ENCODE measurements at places on chromosomes 11 and 22.

GRCh38 chr11:11251394-11251970 is 101.6 kb downstream of the CSNK2A3 start:
- DNase-seq: no peak

- DNase-seq: no peak
Observed at GRCh38 chr11:44597358-44598012, 32.0 kb downstream of the CD82 start.

DNA sequence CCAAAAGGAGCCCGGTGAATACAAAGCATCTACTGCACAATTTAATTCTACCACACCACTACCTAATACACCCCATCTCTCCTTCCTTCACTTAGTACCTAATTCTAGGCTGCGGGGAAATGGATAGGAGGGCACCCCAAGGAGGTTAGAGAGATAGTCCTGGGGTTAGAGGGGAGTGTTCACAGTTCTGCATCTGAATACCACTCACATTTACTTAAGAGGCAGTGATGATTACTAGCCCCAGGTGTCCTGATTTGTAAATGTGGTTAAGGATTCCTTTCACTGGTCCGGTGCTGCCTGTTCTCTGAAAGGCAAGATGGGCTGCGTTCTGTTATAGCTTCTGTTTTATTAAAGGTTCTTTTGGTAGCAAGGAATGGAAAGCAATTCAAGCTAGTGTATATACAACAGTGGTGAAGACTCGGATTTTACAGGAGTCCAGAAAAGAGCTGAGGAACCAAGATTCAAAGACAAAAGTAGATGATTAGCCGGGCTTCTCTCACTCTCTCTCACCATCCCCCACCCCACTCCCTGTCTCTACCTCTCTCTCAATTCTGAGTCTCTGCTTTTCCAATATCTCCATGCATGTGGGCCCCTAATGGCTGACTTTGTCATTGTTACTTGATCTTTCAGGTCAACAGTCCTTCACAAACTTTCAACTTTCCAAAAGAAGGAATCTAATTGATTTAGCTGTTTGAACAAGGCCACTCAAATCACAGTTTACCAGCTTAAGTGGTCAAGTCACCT is 8.7 kb upstream of the KCNA4 start:
- DNase-seq: no peak

DNA sequence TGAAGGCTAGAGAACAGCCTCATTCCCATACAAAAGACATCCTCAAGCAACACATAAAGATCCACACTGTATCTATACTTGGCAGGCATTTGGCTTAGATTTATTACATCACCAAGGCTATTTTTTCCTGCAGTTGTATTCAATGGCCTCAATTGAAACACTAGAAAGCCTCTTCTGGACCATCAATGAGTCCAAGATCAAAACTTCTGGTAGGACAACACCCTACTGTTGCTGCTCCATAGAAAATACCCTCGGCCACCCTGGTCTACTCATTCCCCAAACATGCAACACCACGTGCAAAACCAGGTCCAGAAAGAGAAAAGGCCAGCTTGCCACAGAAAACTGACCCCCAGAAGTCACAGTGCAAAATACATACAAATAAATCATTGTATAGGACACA is 56.9 kb upstream of the CADM1 start:
- no peak for DNase-seq

GRCh38 chr11:72573072-72573854 is 101.0 kb downstream of the PDE2A start:
- no peak for DNase-seq

GRCh38 chr22:32185821-32186220 is 19.1 kb downstream of the RFPL2 start:
- no peak for DNase-seq

GRCh38 chr11:67311556-67312082 is 8.3 kb downstream of the SSH3 start:
- no peak for DNase-seq

DNA sequence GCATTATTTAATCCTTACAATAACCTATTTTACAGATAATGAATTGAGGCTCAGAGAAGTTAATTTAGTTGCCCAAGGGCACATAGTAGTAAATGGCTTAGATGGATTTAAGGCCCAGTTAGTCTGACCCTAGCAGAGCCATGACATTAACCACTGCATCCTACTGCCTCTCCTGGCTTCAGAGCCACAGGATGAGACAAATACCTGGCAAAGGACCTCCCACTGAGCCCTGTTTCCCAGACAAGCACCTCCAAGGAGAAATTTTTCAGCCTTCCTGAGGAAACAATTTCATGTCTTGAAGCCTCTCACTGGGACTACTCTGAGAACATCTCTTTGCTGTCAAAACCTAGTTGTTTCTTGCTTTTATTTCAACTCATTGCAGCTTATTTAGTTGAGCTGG is 28.4 kb downstream of the IZUMO1R start:
- no peak for DNase-seq

DNA sequence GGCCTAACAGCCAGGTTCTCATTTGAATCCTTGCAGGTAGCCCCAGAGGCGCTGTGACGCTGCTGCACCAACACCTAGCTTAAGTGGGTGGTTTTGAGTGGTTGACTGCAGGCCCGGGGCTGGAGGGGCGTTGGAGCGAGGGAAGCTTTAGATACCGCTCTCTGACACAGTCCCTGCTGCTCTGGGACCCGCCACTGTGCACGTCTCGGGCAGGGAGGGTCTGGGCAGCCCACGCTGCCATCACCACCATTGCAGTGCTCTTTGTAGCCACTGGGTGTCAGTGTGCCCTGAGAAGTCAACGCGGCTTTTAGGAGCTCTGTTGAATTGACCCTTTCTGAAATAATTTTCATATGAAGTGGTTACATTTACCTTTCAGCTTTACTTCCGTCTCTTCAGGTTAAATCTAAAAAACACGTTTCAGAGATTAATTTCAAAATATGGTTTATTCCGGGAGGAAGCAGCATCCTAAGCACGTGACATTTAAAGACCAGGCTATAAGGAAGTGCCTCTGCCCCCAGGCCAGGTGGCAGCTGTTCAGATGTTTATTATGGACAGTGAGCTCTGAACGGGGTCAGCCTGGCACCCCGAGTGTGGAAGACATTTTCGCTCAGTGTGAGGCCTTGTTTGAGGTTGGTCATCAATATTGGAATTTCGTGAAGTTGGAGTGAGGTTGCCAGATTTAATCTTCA is 30.9 kb upstream of the PARVB start:
- DNase-seq: no peak

DNA sequence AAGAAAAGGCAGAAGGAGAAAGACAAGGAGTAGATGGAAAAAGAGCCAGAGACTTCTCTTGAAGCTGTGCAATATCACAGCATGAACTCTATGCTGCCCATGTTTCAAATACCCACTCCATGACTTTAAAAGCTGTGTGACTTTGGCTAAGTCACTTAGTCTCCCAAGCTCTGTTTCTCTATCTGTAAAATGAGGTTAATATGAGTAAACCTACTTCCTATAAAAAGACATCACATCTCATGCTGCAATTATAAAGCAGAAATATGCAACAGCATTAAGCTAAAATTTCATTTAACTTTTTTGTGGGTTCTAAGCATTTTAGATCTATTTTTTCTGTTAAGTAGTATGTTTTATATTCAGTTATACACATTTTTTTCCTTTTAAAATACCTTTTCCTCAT is 11.6 kb downstream of the DGCR2 start:
- no peak for DNase-seq

DNA sequence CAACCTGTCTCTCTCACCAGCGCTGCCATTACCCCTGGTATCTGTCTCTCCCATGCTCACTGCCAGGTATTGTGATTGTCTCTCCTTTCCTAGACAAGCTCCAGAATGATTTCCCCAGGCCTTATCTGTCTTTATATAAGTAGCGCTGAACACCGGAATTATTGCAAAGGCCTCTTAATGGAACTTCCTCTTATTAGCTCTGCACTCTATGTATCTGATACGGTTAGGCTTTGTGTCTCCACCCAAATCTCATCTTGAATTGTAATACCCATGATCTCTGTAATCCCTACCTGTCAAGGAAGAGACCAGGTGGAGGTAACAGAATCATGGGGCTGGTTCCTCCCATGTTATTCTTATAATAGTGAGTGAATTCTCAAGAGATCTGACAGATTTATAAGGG is 39.3 kb downstream of the DDI1 start:
- DNase-seq: no peak

DNA sequence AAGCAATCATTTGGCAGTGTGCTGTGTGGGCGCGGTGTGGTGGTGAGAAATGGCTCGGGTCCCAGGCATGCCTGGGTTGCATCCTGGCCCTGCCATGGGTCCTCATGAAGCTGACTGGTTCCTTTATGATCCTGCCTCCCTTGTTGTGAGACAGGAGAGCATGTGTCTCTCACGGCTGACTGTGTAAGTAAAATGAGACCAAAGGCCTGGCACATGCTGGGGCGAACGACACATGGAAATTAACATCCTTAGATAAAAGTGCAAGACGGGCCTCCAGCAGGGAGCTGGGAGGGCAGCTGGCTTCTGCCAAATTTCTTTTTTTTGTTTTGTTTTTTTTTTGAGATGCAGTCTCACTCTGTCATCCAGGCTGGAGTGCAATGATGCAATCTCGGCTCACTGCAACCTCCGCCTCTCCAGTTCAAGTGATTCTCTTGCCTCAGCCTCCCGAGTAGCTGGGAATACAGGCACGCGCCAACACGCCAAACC is 9.4 kb upstream of the FBLN1 start:
- DNase-seq: no peak

DNA sequence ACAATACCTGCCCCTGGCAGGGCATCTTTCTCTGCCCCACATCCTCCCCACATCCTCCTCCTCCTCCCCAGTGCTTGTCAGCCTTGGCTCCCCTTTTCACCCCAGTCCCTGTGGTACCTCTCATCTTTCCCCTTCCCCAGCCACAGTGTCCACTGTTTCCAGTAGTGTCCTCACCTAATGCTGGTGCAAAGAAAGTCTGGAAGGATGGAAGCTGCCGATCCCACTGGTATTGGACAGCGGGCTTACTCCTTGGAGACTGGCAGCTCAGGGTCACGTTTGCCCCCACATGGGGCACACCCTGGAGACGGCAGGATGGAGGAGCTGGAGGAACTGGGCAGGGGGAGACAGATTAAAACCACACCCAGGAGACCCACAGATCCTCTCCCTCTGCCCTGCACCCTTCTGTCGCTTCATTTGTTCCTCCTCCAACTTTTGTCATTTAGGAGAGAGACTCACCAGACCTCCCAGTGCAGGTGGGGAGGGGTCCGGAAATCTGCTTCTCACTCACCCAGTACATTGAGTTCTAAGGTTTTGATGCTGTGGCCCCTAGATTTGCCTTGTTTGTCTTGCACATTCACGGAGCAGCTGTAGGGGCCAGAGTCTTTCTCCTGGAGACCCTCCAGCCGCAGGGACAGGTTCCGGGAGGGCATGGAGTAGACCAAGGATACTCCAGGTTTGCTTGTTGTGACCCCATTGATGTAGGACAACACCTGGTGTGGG is 4.1 kb upstream of the VSIG2 start:
- DNase-seq: no peak

DNA sequence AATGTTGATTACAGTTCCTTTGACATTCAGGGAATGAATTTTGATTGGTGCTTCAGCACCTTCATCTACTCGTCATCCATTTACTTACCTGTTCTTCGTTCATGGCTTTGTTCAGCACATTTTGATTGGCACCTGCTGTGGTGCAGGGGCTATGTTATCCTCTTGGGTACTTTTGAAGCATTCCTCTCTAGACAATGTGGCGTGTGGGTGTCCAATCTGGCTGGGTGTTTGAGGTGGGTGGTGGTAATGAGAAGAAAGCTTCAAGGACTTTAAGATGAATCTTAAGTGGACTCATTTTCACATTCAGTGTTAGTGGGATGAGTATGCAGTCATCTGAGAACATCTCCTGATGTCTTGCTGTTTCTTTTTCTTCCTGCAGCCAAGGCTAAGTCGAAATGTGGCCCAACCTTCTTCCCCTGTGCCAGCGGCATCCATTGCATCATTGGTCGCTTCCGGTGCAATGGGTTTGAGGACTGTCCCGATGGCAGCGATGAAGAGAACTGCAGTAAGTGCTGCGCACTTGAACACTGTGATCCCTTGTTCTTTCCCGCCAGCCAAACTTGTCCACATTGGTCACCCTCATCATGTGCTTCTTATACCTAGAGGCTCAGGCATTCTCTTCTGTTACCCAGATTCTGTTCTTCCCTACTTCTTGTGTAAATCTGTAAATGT is 137.5 kb downstream of the LDLRAD3 start:
- DNase-seq: no peak

- DNase-seq: no peak
Observed at GRCh38 chr11:69274531-69275016, 19.4 kb upstream of the MYEOV start.

- DNase-seq: no peak
Observed at GRCh38 chr11:119389611-119390254, 8.2 kb upstream of the USP2 start.

DNA sequence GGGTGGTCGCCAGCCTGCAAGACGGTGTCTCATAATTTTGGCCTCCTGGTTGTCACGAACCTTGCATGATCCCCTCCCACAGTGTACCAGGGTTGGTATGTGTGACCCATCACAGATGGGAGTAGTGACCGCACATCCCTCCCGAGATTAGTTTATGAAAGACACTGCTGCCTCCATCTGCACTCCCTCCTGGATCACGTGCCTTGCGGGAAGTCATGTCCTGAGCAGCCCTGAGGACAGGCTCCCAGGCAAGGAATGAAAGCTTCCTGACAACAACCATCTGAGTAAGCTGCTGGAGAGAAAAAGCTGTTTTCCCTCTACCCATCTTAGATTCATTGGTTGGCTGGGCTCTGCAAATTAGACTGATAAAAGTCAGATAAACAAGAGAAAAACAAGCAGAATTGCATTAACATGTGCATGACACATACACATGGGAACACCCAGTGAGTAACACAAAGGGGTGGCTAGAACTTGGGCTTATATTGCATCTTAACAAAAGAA is 14.4 kb upstream of the PAMR1 start:
- no peak for DNase-seq

GRCh38 chr11:110971140-110971539 is 258.9 kb upstream of the ARHGAP20 start:
- DNase-seq: no peak

Data from NCI-H187 (cell line).